ENCODE measurements at places on chromosomes 2 and 18. TPM values are rescaled to one million over a fixed set of nuclear protein-coding genes. Genes with fewer than 3 reads are reported as not detected.

The SOWAHC gene
- total RNA-seq = 17.8 TPM

The TEKT4 gene
- 0.23 TPM for total RNA-seq

DNA sequence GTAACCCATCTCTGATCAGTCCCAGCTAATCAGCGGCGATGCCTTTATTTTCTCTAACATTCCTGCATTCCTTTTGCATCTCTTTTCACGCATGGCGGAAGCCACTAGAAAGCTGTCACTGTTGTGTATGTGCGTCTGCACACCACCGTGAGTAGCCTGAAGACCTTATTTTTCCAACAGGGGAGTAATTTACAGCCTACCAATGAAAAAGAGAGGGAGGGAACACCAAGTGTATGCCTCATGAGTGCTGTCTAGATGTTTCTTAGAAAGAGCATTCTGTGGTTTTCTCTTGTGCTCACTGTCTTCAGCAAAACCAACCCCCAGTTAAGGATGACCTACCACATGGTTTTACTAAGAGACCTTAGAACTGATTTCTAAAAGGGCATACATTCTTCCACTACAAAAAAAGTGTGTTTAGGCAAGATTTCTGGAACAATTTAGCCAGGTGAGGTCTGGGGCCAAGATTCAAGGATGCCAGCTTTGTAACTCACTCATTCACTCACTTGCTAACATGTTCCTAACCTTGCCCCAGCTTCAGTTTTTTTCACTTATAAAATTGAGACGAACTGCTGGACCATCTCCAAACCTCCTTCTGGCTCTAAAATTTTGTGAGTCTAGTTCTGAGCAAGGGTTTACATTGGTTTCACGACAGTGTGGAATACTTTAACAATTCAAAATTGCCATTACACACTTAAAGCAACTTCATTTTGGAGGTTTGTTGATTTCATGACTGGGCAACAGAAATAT lies 51.4 kb downstream of the BCL2 start:
- no peak for DNase-seq
- H3K27me3 ChIP-seq = no peaks in the 10 kb centered on the region
- no peak overlapping the region for H3K27ac ChIP-seq
- H3K4me1 ChIP-seq = peaks cover 9% of the 10 kb centered on the region
- no peaks in the 10 kb centered on the region for H3K36me3 ChIP-seq

The PRKAG3 gene
- total RNA-seq = not detected

GRCh38 chr2:205995260-205995659 lies 90.7 kb downstream of the INO80D start:
- no peak for DNase-seq
- H3K4me1 ChIP-seq = peaks cover 5% of the 10 kb centered on the region
- no peak overlapping the region for H3K27ac ChIP-seq
- no peak overlapping the region for H3K4me3 ChIP-seq
- peaks cover 31% of the 10 kb centered on the region for H3K36me3 ChIP-seq

DNA sequence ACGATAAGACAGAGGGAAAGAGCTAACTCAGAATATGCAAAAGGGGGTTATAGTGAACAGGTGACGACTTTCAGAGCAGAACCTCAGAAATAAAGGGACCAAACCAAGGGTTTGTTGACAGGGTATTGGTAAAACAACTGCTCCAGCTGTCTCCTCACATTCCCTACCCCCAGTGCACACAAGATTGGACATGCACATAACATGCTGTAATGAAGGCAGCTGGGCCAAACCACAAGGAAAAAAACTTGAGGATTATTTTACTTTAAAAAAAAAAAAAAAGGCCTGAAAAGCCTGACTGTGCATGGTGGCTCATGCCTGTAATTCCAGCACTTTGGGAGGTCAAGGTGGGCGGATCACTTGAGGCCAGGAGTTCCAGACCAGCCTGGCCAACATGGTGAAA lies 3.5 kb downstream of the RBM43 start:
- peaks cover 9% of the 10 kb centered on the region for H3K36me3 ChIP-seq
- peaks cover 8% of the 10 kb centered on the region for H3K4me1 ChIP-seq
- H3K27ac ChIP-seq = no peak overlapping the region
- DNase-seq = no peak
- no peak overlapping the region for H3K4me3 ChIP-seq

GRCh38 chr2:118374974-118375755 lies 286.9 kb downstream of the INSIG2 start:
- no peak for DNase-seq
- H3K4me1 ChIP-seq = no peaks in the 10 kb centered on the region
- no peak overlapping the region for H3K27ac ChIP-seq
- no peaks in the 10 kb centered on the region for H3K36me3 ChIP-seq
- no peaks in the 10 kb centered on the region for H3K27me3 ChIP-seq

GRCh38 chr2:44273076-44273475 lies 2.2 kb upstream of the SLC3A1 start:
- no peaks in the 10 kb centered on the region for H3K4me1 ChIP-seq
- H3K27ac ChIP-seq = no peak overlapping the region
- DNase-seq = no peak
- H3K27me3 ChIP-seq = no peaks in the 10 kb centered on the region

The DYSF gene
- total RNA-seq = 60.8 TPM

The CCDC85A gene
- total RNA-seq = 34.3 TPM

DNA sequence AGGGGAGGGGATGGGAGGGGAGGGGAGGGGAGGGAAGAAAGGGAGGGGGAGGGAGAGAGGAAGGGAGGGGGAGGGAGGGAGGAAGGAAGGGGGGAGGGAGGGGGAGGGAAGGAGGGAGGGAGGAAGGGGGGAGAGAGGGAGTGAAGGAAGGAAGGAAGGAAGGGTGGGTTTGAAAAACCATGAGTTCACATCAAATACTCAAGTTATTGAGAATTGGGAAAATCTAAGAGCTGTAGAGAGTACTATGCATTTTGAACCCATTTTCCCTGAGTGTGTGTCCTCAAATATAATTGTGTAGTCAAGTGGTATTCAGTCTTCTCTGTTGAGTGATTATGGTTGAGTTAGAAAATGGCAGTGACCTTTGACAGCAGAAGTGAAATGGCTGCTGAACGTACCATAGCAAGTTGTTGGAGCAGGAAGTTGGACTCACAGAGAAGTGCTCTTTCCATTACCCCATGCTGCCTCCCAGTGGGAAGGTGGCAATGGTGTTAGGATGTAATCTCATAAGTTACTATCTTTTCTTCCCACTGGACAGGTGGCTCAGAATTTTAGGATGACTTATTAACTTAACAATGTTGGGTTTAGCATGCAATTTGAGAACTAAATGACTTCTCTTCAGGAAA lies 214.6 kb downstream of the SETBP1 start:
- no peak overlapping the region for H3K4me3 ChIP-seq
- no peaks in the 10 kb centered on the region for H3K27me3 ChIP-seq
- H3K27ac ChIP-seq = no peak overlapping the region
- peak; percentile 32 for DNase-seq

The SLC9A4 gene
- total RNA-seq = not detected

DNA sequence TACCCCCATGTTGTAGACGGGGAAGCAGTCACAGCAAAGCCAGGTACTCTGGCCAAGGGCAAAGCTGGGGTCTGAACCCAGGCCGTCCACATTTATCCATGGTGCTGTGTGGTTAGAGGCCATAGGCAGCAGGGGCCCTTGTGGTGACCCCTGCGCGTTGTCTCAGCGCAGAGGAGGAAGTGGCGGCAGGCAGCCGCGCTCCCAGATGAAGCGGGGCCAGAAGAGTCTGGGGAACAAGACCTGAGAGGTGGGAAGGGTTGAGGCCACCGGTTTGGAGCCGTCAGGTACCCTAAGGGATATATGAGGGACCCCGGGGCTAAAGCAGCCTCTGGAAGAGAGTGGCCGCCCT lies 770 bp downstream of the ZNF396 start:
- H3K4me3 ChIP-seq = peak overlapping the region; percentile 92
- DNase-seq = peak; percentile 58
- no peaks in the 10 kb centered on the region for H3K36me3 ChIP-seq

- no peak overlapping the region for H3K27ac ChIP-seq
- H3K4me3 ChIP-seq = no peak overlapping the region
- peaks cover 97% of the 10 kb centered on the region for H3K36me3 ChIP-seq
- no peaks in the 10 kb centered on the region for H3K27me3 ChIP-seq
- H3K4me1 ChIP-seq = no peaks in the 10 kb centered on the region
These were observed 27.4 kb upstream of the ERCC3 start for GRCh38 chr2:127321303-127321702.

The STK39 gene
- 18.8 TPM for total RNA-seq

DNA sequence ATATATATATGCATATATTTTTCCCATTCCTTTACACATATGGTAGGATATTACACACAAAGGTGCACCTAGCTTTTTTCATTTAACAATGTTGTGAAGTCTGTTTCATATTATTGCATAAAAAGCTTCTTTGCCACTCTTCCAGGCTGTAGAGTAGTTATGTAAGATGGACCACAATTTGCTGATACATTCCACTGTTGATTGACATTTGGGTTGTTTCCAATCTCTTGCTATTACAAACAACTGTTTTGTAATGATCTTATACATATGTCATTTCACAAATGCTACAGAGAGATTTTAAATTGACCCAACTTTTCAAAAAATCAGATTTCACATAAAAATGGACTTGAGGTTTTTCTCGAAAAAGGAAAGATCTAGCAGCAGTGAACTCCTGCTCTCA lies 301.4 kb downstream of the CDCA7 start:
- H3K27me3 ChIP-seq = no peaks in the 10 kb centered on the region
- H3K27ac ChIP-seq = no peak overlapping the region
- no peak for DNase-seq
- H3K4me3 ChIP-seq = no peak overlapping the region
- no peaks in the 10 kb centered on the region for H3K36me3 ChIP-seq

GRCh38 chr2:195238379-195238778 lies 418.6 kb upstream of the SLC39A10 start:
- H3K4me3 ChIP-seq = no peak overlapping the region
- H3K27ac ChIP-seq = no peak overlapping the region
- no peaks in the 10 kb centered on the region for H3K4me1 ChIP-seq
- DNase-seq = no peak
- no peaks in the 10 kb centered on the region for H3K27me3 ChIP-seq
- no peaks in the 10 kb centered on the region for H3K36me3 ChIP-seq

- no peak overlapping the region for H3K27ac ChIP-seq
- no peak for DNase-seq
- no peaks in the 10 kb centered on the region for H3K36me3 ChIP-seq
- no peaks in the 10 kb centered on the region for H3K27me3 ChIP-seq
These were observed 116.5 kb upstream of the NETO1 start for GRCh38 chr18:72984290-72984689.

DNA sequence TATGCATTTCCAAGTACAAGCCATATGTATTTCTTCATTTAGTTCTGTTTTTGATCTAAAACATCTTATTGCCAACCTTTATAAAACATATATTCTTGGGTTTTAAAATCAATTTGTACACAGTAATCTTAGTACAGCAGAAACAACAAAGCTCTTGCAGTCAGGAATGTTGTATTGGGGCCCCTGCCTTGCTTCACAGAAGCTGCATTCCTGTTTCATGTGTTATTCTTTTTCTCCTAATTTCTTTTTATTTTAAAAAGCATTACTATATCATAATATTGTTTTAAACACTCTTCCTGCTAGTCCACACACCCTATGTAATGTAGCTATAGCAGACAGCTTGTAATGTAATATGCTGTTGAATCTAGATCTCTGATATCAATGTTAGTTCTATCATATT lies 24.0 kb downstream of the SERPINB7 start:
- H3K4me1 ChIP-seq = no peaks in the 10 kb centered on the region
- no peak overlapping the region for H3K4me3 ChIP-seq
- H3K27ac ChIP-seq = no peak overlapping the region

DNA sequence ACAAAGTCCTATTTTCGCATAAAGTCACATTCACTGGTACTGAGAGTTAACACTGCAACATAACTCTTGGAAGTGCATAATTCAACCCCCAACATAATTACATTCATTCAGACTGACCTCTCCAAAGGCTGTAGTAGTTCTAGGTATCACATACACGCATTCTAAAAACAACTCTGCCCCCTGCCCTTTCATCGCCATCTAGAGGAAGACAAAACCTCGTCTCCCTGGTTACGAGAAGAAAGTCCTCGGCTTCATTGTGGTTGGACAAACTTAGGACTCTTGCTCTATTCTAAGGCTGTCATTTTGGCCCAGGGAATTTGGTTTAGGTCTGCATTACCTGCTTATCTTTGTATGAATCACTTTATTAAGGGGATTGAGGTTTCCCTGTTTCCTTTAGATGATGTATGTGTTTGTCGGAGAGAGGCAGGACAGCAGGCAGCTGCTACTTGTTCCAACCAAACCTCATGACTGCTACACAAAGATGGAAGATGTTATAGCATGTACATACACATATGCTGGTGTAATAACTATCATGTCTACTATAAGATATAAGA lies 215.4 kb upstream of the NRXN1 start:
- H3K27ac ChIP-seq = no peak overlapping the region
- H3K4me1 ChIP-seq = no peaks in the 10 kb centered on the region
- H3K4me3 ChIP-seq = no peak overlapping the region

DNA sequence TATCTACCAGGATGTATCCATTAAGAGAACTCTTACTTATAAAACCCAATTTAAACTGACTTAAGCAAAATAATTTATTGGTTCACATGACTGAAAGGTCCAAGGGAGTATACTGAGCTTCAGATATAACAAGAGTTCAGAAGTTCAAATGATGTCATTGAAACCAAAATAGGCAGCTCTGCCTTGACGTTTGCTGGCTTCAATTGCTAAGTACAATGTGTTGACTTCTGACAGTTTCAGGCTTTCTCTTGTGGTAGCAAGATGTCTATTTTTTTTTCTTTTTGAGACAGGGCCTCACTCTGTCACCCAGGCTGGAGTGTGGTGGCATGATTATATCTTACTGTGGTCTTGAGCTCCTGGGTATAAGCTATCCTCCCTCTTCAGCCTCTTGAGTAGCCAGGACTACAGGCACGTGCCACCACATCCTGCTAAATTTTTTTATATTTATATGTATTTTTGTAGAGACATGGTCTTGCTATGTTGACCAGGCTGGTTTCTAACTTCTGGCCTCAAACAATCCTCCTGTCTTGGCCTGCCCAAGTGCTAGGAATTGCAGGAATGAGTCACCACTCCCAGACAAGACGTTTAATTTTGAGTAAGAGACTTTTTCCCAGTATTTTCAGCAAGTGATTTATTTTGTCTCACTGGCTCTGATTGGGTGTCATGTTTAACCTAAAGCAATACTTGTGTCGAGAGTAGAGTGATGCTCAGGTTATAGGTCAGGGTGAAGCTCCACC lies 184.8 kb downstream of the NR4A2 start:
- no peak for DNase-seq
- no peaks in the 10 kb centered on the region for H3K27me3 ChIP-seq
- H3K4me3 ChIP-seq = no peak overlapping the region
- H3K4me1 ChIP-seq = no peaks in the 10 kb centered on the region
- H3K36me3 ChIP-seq = no peaks in the 10 kb centered on the region

The CCDC141 gene
- 126 TPM for total RNA-seq

DNA sequence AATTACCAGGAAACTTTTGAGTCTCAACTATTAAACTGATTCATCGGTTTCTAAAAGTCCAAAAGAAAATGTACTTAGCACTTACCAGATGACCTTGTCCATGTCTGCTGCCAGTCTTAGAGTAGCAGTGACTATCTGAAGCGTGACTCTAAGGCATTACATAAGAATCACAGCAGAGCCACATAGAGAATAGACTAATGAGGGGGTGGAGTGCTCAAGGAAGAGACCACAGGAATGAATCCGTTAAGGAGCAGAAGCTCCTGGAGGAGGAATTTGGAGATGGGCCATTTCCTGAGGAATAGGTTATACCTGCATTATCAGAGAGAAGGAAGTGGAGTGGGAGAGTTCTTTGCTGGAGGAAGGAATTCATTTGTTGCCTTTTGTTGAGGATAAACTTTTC lies 116.0 kb downstream of the MAP3K20 start:
- no peak for DNase-seq
- H3K4me3 ChIP-seq = no peak overlapping the region
- no peak overlapping the region for H3K27ac ChIP-seq
- H3K4me1 ChIP-seq = peaks cover 4% of the 10 kb centered on the region

The SERPINB11 gene
- total RNA-seq = 0.46 TPM
